ENCODE measurements at places on chromosomes 4 and X. TPM values are rescaled to one million over a fixed set of nuclear protein-coding genes. Genes with fewer than 3 reads are reported as not detected.

The ABLIM2 gene
- 8.1 TPM for polyA plus RNA-seq

The PDLIM3 gene
- 6.1 TPM for polyA plus RNA-seq

The EVC gene
- 40.4 TPM for polyA plus RNA-seq

DNA sequence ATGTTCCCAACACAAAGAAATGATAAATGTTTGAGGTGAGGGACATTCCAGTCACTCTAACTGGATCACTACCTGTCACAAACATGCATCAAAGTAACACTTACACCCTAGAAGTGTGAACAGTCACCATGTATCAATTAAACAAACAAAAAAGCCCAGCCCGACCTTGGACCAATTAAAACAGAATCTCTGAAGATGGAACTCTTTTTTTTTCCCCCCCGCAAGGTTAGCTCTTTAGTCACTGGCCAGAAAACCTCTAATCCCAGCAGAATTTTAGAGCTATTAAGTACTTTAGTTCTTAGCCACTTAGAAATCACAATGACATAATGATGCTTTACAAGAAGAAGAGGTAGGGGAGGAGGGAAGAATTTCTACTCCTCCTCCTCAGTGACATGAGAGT lies 154.5 kb downstream of the PALLD start:
- no peak for DNase-seq

DNA sequence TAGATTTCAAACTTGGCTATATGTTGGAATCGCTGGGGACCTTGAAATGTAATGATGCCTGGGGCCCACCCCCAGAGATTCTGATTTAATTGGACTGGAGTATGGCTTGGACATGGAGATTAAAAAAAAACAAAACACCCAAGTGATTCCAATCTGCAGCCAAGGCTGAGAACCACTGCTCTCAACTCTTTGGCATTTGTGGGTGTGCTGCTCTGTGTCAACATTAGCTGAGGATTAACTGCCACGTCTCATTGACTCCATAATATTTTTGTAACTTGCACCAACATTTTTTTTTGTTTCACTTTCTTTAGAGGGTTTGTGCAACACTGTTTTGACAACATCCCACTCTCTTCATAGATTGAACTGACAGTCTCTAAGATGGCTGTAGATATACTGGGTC lies 41.1 kb upstream of the PDK3 start:
- no peak for DNase-seq

GRCh38 chr4:5964030-5964429 lies 54.2 kb downstream of the C4orf50 start:
- DNase-seq, result no peak

All from renal cortex interstitium (tissue), 15 donors.